ENCODE measurements at places on chromosomes 1 and 21. TPM values are rescaled to one million over a fixed set of nuclear protein-coding genes. Genes with fewer than 3 reads are reported as not detected.

- no peak for DNase-seq
Observed at GRCh38 chr1:39737546-39738169, 1.0 kb upstream of the PPIE start.

- DNase-seq = no peak
Observed at GRCh38 chr1:175487956-175488355, 255.4 kb downstream of the TNR start.

GRCh38 chr1:51131185-51131584, 29.2 kb downstream of the C1orf185 start:
- DNase-seq = no peak

DNA sequence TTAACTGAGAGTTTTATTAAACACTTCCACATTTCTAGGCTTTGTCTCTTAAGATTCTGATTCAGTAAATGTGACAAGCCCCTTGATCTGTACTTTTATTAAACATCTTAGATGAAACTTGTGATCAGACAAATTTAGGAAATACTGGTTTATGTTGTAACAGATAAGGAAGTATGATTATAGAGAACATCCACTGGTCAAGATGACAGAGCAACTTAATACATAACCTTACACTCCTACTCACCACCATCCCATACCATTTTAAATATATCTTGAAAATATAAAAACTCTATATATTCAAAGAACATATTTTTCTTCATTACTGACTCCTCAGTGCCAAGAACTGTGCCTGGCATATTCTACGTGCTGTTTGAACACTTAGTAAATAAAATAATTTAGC, 217.5 kb downstream of the LRRC40 start:
- DNase-seq = no peak

DNA sequence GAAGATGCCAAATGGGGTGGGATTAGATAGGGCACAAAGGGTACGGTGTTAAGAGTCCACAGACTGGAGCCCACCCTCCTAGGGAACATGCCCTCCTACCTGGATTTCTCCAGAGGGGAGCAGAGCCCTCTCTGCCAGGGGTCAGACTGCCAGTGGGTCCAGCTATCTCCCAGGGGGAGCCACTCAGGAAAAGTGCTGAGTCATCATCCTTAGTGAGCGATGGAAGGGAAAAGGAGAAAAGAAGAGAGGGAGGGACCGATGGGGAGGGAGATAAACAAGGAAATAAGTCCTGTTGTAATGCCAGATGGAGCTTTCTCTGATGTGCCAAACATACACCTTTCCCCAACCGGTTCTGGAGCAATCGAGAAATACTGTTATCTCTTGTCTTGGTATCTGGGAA, 30.4 kb upstream of the CYP4B1 start:
- DNase-seq = no peak

Gene TEX38
- not detected for total RNA-seq

Gene MYOC
- not detected for total RNA-seq

GRCh38 chr1:178284058-178284457, 190.2 kb downstream of the RASAL2 start:
- DNase-seq = no peak

Gene SLC44A3
- 129 TPM for total RNA-seq

DNA sequence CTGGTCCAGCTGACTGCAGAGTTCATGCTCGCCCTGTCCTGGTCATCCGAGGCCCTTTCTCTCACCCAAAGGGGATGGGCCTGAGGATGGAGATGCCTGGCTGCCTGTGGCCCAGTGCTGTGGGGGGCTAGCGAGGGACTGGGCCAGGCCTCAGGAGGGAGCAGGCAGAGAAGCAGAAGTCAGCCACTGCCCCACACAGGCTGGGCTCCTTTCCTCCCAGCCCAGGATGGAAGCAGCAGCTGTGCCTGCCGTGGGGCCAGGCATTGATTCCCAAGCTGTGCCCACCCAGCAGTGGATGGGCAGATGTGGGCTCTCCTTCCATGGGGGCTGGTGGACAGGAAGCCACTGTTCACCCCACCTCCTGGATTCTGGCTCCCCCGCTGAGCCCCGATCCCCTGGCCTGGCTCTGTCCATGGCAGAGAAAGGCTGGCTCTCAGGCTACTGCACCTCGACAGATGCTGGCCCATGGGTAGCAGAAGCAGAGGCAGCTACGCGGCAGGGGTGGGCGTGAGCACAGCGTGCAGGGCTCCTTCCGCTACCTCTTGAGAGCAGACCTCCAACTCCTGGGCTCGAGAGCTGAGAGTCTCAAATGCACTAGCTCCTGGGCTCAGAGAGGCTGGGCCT, 24.6 kb downstream of the RUNX3 start:
- no peak for DNase-seq

- no peak for DNase-seq
Observed at GRCh38 chr1:85571181-85571759, 9.3 kb upstream of the CCN1 start.

Gene ZNF683
- total RNA-seq = not detected

GRCh38 chr21:45362077-45362747, 42.8 kb upstream of the COL18A1 start:
- DNase-seq = no peak

Gene RPE65
- not detected for total RNA-seq

DNA sequence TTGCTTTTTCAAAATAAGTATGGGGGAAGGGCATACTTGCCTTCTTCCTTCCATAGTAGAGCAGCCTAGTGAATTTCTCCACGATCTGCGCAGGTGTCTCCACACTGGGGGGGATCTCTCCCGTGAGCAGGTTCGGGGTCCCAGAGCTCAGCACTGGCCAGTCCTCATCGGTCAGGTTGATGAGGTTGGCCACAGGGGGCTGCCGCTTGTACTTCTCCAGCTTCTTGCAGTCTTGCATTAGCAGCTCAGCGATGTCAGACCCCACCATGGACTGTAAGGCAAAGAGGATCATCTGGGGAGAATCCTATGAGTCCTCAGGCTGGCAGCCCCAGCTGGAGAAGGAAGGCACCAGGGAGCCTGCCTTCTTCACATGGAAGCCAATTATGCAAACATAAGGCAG, 11.8 kb downstream of the SEC16B start:
- no peak for DNase-seq

- DNase-seq = no peak
Observed at GRCh38 chr1:110519125-110519810, at the start of gene KCNA10. TSS of gene KCNA10 (minus strand) at chr1:110519175. CDS start at chr1:110518787, 388 bp downstream.

Gene TMEM269
- 0.32 TPM for total RNA-seq

- no peak for DNase-seq
Observed at GRCh38 chr1:231929311-231929710, 302.7 kb downstream of the DISC1 start.

DNA sequence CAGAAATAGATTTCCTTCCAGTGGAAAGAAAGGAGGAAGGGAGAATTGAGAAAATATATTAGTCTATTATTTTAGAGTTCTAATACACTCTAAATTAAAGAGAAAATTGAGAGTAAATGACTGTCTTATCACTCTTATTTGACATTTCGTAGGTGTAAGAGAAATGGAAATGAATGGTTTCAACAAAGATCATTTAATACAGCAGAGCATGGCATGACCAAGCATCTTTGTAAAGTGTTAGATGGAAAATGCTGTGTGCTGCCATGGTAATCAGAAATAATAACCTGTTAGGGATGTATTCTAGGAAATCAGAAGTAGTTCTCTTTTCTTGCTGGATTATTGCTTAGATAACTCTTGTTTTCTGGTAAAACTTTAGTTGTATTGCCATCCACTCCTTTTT, 90.9 kb downstream of the GIPC2 start:
- no peak for DNase-seq

GRCh38 chr1:33848205-33848937, 15.5 kb upstream of the HMGB4 start:
- DNase-seq = no peak

Gene LCE1B
- not detected for total RNA-seq

DNA sequence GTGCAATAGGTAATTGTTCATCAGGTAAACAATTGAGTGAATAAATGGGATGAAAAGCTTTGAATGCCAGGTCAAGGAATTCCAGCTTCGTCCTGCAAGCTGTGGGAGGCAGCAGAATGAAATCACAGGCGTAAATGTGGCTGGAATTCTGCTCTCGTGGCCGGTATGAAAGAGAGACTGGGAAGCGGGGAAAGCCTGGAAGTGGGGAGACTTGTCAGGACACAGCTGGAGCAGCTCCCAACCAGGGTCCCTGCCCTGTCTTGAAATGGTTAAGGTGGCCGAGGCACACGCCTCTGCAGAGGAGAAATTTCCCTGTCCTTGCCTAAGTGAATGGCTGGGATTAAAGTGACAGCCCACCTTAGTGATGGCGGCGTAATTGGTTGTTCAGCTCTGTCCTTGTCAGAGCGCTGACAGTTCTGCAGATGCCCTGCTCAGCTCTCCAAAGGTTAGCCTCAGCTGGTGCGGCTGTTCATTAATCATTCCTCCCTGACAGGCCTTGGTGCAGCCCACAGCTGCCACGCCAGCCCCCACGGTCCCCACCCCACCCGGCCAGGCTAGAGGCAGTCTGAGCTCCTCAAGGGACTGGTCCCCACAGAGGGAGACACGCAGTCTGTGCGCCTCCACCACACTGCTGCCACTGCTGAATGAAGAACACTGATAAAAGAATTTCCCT, 398.3 kb upstream of the POU3F1 start:
- no peak for DNase-seq

DNA sequence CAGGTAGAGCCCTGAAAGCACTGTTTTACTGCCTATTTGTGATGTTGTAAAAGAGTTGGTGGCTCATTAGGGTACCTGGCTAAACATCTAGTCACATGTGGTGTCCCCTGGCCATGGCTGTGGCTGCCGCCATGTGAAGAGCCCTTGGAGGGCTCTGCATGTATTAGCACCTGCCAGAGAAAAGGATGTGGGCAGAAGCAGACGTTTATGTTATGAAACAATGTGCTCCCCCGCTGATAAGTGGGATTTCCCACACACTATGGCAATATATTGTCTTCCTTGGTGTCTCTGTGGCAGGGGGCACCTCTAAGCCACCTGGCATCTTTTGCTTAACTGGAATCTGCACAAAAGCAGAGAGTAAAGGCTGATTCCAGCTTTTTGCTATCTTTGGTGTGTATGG, 9.6 kb downstream of the TENT5C start:
- no peak for DNase-seq

Gene AJAP1
- total RNA-seq = 3.5 TPM

GRCh38 chr1:167542109-167543032, 11.2 kb downstream of the CREG1 start:
- DNase-seq = no peak

DNA sequence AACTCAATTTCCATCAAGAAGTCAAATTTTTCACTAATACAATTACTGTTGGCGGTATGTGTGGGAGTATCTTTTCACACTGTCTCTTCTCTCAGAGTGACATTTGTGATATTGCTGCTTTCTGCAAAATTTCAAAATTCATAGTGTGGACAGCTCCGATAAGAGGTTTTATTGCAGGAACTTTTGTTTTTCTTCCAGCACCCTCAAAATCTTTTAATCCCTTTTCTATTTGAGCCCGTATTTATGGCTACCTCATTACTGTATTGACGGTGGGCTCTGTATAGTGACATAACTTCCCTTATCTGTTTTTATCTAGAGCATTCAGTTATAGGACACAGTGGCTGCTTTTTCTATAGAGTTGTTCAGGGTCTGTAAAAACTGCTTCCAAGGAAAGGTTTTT, 794.4 kb upstream of the TMPRSS15 start:
- no peak for DNase-seq

GRCh38 chr1:159171688-159172501, 480 bp downstream of the CADM3 start:
- DNase-seq = peak; percentile 53

Gene RXRG
- total RNA-seq = 10.4 TPM

Gene ARMH1
- total RNA-seq = 4.9 TPM

Gene WNT2B
- 4.0 TPM for total RNA-seq

DNA sequence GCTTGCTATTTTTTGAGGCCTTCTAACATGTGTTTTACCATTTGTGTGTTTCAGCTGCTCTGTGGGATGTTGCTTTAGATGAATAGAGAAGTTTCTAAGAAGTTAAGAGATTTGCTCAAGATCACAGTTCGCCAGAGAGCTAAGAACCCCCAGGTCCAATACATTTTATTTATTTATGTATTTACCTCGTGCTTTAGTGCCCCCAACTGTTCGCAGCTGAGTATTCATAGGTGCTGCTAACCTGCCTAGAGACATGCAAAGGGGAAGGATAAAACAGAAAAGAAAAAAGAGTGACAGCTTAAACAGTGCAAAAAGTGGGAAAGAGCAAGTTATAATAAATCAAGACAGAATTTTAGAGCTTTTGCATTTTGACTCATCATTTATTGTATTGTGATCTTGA, 31.1 kb downstream of the NFYC start:
- DNase-seq = no peak

- DNase-seq = no peak
Observed at GRCh38 chr1:235054466-235054865, 74.2 kb downstream of the TOMM20 start.

- no peak for DNase-seq
Observed at GRCh38 chr1:233281711-233282581, 13.6 kb downstream of the PCNX2 start.

DNA sequence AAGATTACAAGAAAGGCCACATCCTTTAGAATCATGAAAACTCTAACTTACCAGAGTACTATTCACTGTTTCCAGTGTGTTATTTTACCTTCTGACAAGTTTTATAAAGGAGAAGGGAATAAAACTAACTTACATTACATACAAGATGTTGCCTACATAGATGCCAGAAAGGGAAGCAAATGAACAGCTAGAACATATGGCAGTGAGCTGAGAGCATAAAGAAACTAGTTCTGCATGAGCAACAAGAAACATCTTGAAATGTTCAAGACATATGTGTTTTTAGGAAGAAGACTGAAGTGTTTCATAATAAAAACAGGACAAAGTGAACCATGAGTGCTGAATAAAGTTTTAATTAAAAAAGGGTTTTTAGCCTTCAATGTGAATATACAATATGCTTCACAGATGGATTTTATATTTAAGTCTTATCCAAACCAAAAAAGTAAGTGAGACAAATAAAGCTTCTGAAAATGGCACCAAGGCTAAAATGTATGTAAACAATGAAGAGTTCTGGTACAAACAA, 39.4 kb downstream of the SLC5A9 start:
- no peak for DNase-seq

GRCh38 chr1:33895396-33895795, 31.5 kb downstream of the HMGB4 start:
- DNase-seq = no peak

DNA sequence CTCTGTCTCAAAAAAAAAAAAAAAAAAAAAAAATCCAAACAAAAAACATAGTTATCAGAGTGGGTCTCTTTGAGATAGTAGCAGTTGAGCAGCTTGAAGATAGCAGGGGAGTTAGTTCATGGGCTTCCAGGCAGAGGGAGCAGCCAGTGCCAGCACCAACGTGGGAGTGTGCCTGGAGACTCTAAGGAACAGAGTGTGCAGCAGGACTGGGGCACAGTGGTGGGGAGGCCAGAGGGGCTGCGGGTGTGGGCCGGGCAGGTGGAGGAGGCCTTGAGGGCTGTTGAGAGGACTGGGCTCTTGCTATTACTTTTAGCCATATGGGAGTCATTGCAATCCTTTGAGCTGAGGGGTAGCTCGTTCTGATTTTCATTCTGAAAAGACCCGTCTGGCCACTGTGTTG, 63.8 kb downstream of the RYR2 start:
- DNase-seq = no peak

- DNase-seq = no peak
Observed at GRCh38 chr1:158285756-158286241, 3.9 kb upstream of the CD1C start.

- no peak for DNase-seq
Observed at GRCh38 chr1:193539731-193540459, 353.5 kb upstream of the B3GALT2 start.

All from glutamatergic neuron (in vitro differentiated cells).